ENCODE measurements at places on chromosomes 12 and 14. TPM values are rescaled to one million over a fixed set of nuclear protein-coding genes. Genes with fewer than 3 reads are reported as not detected.

GYS2 gene
- total RNA-seq: 0.14 TPM

TAS2R43 gene
- 0.54 TPM for total RNA-seq

SNAPC1 gene
- total RNA-seq: 5.5 TPM

PMCH gene
- total RNA-seq: not detected

TCL1B gene
- total RNA-seq: not detected

DNA sequence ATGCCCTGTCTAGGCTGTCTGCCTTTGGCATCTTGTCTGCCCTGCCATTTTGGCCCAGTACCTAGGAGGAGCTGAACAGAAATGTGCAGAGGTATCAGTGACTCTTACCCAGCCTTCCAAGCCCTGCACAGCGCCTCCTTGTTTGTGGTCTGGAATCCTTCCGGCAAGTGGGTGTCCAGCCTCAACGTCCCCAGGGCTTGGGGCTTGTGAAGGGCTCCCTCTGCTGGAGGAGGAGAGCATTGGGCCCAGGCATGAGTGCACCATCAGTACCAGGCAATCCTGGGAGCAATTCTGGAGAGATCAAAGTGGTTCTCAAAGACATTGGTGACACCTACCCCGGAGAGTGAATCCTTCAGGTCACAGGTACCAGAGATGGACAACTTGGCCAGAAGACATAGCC, 2.4 kb upstream of the TCL1B start:
- H3K4me3 ChIP-seq: no peak overlapping the region
- H3K36me3 ChIP-seq: no peaks in the 10 kb centered on the region
- H3K27ac ChIP-seq: no peak overlapping the region
- no peaks in the 10 kb centered on the region for H3K4me1 ChIP-seq

DNA sequence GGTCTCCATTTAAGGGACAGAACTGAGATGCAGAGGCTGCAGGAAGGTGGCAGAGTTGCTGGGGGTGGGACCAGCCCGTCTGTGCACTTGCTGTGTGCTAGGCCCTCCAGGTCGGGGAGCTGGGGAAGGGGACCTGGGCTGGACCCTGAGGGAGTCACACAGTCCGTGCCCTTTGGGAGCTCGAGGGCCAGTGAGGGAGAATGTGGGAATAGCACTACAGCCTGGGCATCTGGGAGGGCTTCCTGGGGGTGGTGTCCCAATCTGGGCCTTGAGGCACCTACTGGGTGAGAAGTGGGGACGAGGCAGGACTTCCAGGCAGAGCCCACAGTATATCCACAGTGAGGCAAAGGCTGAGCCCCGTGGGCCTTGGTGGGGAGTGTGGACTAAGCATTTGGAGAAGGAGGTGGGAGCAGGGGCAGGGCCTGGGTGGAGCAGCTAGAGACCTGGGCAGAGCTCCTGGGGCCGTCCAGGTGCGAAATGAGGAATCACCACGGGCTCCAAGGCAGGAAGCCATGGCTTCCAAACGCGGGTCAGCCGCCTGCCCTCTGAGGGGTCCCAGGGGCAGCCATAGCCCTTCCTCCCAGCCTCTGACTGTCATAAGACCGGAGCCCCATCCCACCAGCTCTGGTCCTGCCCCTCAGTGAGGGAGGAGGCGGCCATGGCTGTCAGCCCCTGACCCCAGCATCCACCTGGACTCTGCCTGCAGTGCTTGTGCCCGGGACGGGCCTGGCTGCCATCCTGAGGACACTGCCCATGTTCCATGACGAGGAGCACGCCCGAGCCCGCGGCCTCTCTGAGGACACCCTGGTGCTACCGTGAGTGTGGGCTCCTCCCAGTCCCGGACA, 6.6 kb downstream of the ASPG start:
- H3K27me3 ChIP-seq: no peaks in the 10 kb centered on the region
- DNase-seq: no peak
- peaks cover 4% of the 10 kb centered on the region for H3K4me1 ChIP-seq
- H3K36me3 ChIP-seq: no peaks in the 10 kb centered on the region
- no peak overlapping the region for H3K27ac ChIP-seq

DNA sequence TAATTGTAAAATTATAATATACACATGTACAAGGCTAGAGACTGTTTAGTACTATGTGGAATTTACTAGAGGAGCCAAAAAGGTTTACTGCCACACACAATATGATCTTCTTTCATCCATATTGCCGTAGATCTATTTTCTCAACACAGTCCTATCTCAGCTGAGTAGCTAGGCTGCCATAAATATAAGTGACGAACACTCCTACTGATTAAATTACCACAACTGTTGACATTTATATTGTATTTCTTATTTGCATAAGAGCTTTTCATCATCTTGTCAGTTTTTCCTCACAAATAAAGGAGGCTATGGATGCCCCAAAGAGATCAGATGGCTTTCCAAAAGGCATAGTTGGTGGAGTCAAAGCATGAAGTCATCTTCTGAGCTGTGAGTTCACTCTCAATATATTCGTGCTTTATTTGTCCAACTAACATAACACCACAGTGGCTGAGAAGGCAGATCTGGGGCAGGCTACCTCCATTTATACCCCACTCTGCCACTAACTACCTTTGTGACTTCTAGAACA, 78.6 kb downstream of the CCDC59 start:
- no peak for DNase-seq
- no peaks in the 10 kb centered on the region for H3K36me3 ChIP-seq
- H3K4me3 ChIP-seq: no peak overlapping the region
- no peaks in the 10 kb centered on the region for H3K27me3 ChIP-seq

- H3K4me1 ChIP-seq: no peaks in the 10 kb centered on the region
- no peak overlapping the region for H3K27ac ChIP-seq
- DNase-seq: no peak
- H3K27me3 ChIP-seq: peaks cover 2% of the 10 kb centered on the region
- no peaks in the 10 kb centered on the region for H3K36me3 ChIP-seq
- no peak overlapping the region for H3K4me3 ChIP-seq
Observed at GRCh38 chr12:15633201-15633600, 156.0 kb downstream of the EPS8 start.

GRCh38 chr14:102688290-102688689, 89.0 kb upstream of the TRAF3 start:
- DNase-seq: no peak
- no peaks in the 10 kb centered on the region for H3K27me3 ChIP-seq
- H3K4me3 ChIP-seq: no peak overlapping the region
- peaks cover 11% of the 10 kb centered on the region for H3K4me1 ChIP-seq
- H3K36me3 ChIP-seq: peaks cover 9% of the 10 kb centered on the region
- no peak overlapping the region for H3K27ac ChIP-seq

GRCh38 chr12:65517656-65518210, 239.2 kb downstream of the MSRB3 start:
- no peak overlapping the region for H3K4me3 ChIP-seq
- H3K36me3 ChIP-seq: no peaks in the 10 kb centered on the region
- no peak overlapping the region for H3K27ac ChIP-seq
- H3K4me1 ChIP-seq: no peaks in the 10 kb centered on the region

DNA sequence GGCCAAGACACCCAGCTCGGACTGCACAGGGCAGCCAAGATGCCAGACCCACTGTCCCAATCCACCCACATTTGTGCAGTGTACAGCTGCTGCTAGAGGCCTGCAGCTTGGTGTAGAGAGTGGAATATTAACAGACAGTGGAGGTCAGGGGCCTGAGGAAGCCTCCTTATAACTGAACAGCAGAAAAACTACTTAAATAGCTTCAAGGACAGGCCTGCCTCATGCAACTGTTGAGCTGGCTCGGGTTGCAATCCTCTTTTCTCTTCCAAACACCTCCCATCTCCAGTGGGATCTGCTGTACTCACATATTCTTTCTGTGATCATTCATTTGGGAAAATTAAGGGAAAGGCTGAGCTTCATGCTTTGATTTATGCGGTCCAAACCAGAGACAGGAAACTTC, 1043.2 kb upstream of the TMEM132C start:
- H3K27me3 ChIP-seq: peaks cover 3% of the 10 kb centered on the region
- DNase-seq: no peak
- no peaks in the 10 kb centered on the region for H3K36me3 ChIP-seq

- peaks cover under 1% of the 10 kb centered on the region for H3K27me3 ChIP-seq
- no peak for DNase-seq
- H3K27ac ChIP-seq: no peak overlapping the region
- no peak overlapping the region for H3K4me3 ChIP-seq
- no peaks in the 10 kb centered on the region for H3K36me3 ChIP-seq
Observed at GRCh38 chr12:62882696-62883095, 52.3 kb downstream of the PPM1H start.

- DNase-seq: no peak
- H3K4me3 ChIP-seq: no peak overlapping the region
- H3K4me1 ChIP-seq: no peaks in the 10 kb centered on the region
- peaks cover 2% of the 10 kb centered on the region for H3K27me3 ChIP-seq
- H3K27ac ChIP-seq: no peak overlapping the region
Observed at GRCh38 chr12:63877693-63878092, 33.2 kb downstream of the SRGAP1 start.

All from activated naive CD8-positive, alpha-beta T cell treated with anti-CD3 and anti-CD28 coated beads, Interleukin-2, amount 10 ng/mL, durations not matched to agents 7 days and 5 days (primary cell).